ENCODE measurements at places on chromosomes 2 and 18.

DNA sequence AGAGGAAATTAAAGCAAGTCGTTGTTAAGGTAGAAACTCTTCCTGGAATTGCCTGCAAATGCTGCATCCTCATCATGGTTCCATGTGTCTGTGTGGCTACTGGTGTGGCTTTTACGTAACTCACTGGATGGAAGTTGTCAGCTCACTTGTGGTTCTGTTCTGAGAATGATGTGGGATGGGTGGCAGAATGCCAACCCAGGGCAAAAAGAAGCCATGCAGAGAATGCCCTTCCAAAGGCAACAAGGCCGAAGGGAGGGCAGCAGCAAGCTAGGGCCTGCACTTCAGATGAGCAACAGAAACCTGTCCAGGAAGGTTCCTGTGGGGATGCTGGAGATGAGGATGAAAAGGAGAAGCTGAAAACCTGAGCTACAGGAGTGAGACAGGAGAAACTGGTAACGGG is 10.4 kb upstream of the NAPG start:
- no peak for DNase-seq

DNA sequence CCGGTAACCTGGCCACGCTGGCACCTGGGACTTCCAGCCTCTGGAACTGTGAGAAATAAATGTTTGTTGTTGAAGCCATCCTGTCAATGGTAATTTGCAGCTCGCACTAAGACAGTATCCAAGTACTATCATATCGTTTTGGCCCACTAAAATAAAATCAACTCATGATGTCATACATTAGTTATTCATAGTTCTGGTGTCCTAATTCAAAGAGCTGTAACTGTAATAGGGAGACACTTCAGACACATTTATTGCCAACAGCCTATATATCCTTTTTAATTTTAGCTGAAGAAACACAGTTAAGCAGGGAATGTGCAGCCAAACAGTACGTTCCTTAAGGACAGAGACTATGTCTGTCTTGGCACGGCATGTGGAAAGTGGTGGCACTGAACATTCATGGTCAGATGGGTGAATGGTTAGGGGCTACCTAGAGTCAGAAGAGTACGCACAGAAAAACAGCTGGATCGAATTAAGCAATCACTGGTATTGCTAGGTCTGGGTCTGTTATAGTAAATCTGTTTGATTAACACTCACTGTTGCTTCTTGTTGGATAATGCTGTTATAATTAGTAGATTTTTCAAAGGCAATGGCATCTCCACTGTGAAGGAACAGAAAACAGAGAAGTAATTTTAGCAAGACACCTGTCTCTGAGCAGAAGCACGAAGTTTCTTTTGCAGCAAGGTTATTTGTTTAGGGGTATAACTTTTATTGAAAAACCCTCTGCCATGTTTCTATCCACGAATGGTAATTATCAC is 41.3 kb upstream of the CREG2 start:
- no peak for DNase-seq

- no peak for DNase-seq
Measured at GRCh38 chr2:134155134-134155533, 98.7 kb upstream of the MGAT5 start.

- DNase-seq, result no peak
Measured at GRCh38 chr2:183579686-183580085, 455.4 kb downstream of the NUP35 start.

- no peak for DNase-seq
Measured at GRCh38 chr2:225177098-225177497, 134.8 kb upstream of the DOCK10 start.

DNA sequence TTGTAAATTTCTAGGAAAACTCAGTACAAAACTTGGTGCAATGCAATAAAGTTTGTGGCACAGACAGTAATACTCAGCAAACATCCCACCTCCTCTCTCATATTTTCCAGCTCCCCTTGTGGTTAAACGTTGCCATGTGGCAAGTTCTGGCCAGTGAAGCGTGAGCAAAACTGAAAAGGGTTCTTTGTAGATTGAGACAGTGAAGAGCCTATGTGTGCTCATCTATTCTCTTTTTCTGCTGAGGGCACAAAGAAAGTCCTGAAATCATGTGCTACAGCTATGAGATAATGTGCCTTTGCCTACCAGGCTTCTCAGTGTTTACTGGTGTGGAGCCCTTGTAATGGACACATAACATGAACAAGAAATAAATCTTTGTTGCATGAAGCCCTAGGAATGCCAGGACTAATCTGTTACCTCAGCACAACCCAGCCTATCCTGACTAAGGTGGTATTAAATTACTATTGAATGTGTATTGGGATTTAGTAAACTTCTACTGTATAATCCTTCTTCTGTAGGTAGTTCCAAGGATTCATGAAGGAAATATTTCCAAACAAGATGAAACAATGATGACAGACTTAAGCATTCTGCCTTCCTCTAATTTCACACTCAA is 13.0 kb upstream of the TYMS start:
- DNase-seq, result no peak

- DNase-seq, result no peak
Measured at GRCh38 chr18:10074110-10074509, 160.3 kb downstream of the VAPA start.

GRCh38 chr2:226334981-226335720 is 464.5 kb downstream of the IRS1 start:
- DNase-seq, result no peak

GRCh38 chr18:58051765-58052460 is 7.9 kb downstream of the NEDD4L start:
- DNase-seq, result no peak

- DNase-seq, result no peak
Measured at GRCh38 chr2:213229814-213230213, 54.5 kb upstream of the SPAG16 start.

DNA sequence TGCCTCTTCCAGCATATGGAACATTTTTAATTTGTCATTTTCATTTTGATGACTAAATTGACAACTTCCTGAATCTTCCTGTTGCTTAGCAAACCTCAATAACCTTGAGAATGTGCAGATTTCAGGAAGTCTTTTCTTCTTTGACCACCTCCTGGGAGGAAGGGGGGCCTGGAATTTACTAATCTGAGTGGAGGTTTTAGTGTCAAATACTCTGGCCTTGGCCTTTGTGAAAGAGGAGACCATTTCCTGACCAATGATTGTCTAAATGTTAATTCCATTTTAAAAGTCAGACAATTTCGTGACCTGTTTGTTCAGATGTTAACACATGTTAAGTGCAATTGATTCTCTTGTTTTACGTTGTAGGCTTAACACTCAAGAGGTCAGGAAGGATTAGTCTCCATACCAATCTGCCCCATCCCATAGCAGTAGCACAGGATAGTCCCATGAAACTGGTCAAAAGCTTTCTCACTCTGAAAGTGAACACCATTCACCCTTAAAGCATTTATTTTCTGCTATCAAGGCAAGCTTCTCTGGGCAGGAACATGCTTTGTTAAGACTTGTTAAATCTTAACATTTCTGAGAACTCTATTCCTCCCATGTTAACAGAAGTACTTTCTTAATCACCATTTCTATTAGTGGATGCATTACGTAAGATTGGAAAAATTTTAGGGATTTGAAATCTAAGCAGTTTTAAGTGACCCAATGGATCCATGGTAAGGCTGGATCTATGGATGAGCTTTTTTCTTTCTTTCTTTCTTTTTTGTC is 219.6 kb downstream of the RND3 start:
- DNase-seq, result no peak

GRCh38 chr2:1730015-1730927 is 14.0 kb downstream of the PXDN start:
- DNase-seq, result no peak

GRCh38 chr18:26407736-26408601 is 140.4 kb downstream of the KCTD1 start:
- DNase-seq, result no peak

All from stimulated activated CD8-positive, alpha-beta memory T cell treated with anti-CD3 and anti-CD28 coated beads, Interleukin-2, amount 100 ng/mL, for 1 hour (primary cell).